ENCODE measurements at places on chromosomes 4 and X. TPM values are rescaled to one million over a fixed set of nuclear protein-coding genes. Genes with fewer than 3 reads are reported as not detected.

The INTS6L gene
- total RNA-seq: 9.8 TPM

The SMIM31 gene
- total RNA-seq: not detected

The UGT8 gene
- not detected for total RNA-seq

The TBX22 gene
- not detected for total RNA-seq

Measured in G401 (cell line).